ENCODE measurements at places on chromosomes 11 and 22. TPM values are rescaled to one million over a fixed set of nuclear protein-coding genes. Genes with fewer than 3 reads are reported as not detected.

MB gene
- polyA plus RNA-seq = not detected

C1QTNF4 gene
- polyA plus RNA-seq = not detected

CHEK2 gene
- 5.2 TPM for polyA plus RNA-seq

TMPRSS5 gene
- not detected for polyA plus RNA-seq

TNNI2 gene
- not detected for polyA plus RNA-seq

PRG3 gene
- not detected for polyA plus RNA-seq

CHADL gene
- polyA plus RNA-seq = 0.70 TPM

NXPE1 gene
- not detected for polyA plus RNA-seq

RBMXL2 gene
- polyA plus RNA-seq = not detected

Data from CD8-positive, alpha-beta memory T cell (primary cell).